ENCODE measurements at places on chromosomes 5 and 9.

DNA sequence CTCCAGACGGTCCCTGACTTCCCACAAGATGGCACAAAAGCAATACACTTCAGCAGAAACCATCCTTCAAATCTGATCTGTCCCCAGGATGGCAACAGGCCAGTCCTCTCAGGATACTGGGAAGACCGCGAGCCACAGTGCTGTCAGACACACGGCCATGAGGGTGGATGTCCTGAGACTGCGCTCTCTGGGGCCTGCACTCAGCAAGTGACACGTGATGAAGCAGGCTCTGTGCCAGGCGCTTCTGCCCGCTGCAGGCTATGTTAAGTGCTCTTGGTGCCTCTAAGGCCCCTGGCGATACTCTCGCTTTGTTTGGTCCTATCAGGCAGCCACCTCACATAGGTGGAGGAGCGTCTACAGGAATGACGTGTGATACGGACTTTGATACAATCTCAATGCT lies 7.1 kb downstream of the BRD9 start:
- no peak for DNase-seq

DNA sequence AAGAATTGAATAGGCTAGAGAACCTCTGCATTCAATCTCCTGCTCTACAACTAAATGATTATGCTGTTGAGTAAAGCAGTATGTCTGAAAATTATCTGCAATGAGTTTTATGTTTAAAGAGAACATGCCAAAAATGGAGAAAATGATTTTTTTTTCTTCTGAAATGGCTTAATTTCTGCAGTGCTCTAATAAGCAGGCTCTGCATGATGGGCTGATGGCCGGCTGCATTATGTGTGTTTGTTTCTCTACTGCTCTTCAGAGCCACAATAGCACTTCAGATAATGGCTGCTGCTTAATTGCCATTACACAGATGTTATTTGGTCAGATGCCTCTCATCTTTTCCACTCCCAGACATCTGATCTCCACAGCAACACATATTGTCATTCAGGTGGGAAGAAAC lies 286.4 kb upstream of the DMAC1 start:
- DNase-seq: no peak

GRCh38 chr5:89595056-89595455 lies 712.1 kb upstream of the MEF2C start:
- DNase-seq: no peak

DNA sequence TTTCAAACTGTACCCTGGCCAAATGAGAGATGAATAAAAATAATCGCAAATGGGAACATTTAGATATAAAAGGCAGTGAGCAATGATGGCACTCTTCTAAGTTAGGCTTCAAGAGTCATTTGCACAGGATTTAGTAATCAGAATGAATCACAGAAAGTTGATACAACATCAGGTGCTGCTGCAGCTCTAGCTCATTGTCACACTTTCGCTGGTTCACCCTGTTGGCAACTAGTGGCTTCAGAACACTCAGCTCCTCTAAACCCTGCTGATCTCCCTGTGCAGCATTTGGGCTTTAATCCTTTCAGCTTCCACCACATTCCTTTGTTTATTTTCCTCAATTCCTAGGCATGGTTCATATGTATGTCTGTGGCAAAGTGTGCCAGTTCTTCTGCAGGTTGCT lies 2071.2 kb upstream of the CDH6 start:
- DNase-seq: no peak

DNA sequence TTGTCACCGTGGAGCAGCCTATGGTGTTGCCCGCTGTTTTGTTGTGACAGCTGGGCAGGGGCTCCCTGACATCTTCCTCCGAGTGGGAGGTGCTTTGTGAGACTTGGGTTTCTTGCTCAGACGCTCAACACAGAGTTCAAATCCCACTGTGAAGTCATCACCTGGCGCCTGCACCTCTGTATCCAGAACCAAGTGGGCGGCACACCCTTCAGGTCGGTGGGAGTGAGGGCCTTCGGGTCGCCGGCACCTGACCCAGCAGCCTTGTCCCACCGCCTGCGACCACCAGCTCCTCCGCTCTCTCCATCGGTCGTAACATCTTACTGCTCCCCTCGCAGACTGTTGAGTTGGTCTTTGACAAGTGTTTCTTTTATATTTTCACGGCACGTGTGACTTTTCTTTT lies 37.6 kb upstream of the EXOC3 start:
- no peak for DNase-seq

DNA sequence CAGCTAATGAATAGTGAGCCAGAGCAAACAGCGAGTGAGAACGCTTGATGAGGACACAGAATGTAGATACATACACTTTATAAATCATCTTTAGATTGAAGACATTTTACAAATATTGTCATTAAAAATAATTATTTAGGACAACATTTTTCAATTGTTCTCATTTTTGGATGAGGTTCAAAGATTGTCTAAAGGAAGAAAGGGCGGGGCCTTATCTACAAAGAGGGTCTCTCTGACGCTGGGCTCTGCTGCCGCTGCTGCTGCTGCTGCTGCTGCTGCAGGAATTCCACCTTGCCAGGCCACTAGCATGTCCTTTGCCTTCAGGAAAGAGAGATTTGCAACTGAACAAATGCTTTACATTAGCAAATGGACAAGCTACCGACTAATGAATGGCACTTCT lies 220.7 kb upstream of the TMEM161B start:
- DNase-seq: no peak

DNA sequence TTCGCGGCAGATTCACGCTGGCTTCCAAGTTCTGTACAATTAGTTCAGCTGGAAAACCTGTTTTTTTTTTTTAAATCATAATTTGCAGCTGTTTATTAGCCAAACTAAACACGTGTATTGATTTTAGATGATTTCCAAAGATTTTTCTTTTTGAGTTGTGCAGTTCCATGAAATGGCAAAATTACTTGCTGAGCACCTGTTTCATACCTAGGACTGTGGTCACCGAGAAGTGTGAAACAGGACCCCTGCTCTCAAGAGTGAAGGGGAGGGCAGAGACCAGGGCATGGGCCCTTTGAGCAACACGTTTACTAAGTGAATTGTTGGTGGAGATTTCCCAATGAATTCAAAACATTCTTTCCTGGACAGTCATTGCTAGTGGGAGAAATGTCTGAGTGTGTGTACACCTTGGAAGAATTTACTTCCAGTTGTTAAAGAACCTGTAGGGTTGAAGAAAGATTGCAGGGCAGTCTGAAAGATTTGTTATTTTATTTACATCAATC lies 688 bp downstream of the SNX24 start:
- DNase-seq: no peak

- DNase-seq: no peak
These were observed 619 bp upstream of the APC start for GRCh38 chr5:112737070-112737462.

DNA sequence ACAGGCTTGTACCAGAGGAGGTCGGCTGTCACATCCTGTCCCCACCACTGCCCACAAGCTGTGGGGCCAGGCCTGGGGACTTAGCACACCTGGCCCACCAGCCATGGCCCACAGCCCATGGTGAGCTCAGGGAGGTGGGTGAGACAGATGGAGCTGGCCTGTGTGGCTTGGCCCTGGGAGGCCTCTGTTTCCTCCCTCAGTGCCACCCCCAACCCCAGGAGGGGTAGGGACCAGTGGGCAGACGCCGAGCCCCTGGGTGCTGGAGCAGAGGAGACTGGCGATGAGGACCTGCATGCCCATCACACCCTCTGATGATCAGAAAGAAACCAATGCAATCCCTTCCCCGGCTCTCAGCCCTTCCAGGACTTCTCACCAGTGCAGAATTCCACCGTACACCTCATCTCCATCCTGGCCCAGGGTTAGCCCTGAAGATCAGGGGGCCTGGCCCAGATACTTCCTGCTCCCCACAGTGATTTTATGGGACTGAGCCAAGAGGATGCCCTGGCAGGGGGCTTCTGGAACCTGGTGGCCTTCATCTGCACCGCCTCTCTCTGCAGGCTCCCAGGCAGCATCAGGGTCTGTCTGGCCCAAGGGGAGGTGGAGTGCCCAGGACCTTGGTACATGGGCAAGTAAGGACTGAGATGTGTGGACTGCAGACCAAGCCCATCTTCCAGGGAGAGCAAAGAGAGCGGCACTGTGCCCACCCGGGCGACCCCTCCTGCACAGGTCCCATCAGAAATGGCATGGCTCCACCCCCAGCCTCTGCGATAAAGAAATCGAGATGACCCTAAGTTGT lies 16.9 kb upstream of the NKD2 start:
- no peak for DNase-seq

DNA sequence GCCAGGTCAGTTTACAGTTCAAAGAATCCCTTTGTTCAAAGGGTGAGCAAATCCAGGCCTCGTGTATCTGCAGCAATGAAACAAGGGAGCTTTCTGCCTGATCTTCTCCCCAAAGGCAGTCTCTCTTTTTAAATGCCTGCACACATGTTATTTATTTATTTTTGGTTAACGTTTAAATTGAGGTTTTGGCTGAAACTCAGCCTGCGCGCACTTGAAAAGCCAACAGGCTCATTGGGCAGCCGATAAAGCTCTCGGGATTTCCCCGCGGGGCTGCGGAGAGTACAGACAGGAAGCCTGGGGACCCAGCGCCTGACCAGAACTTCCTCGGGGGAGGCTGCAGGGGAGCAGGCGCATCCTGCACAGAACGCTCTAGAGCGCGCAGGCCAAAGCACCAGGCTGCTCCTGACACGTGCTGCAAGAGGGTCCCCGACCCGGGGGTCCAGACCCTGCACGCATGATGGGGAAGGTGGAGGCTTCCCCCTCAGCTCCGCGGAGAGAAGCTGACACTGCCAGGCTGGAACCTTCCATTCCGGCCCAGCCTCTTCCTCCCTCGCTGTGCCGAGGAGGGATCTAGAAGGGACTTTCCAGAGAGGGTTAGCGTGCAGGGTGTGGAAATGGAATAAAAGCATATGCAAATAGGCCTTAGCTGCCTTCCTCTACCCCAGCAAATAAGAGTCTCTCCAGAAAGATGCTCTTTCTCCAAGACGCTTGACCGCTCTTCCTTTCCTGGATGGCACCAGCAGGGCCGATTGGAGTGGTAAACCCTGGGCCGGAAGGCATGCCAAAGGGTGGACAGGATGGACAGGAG lies 46.1 kb downstream of the PTTG1 start:
- DNase-seq: no peak

GRCh38 chr5:37975531-37975930 lies 135.7 kb upstream of the GDNF start:
- no peak for DNase-seq

GRCh38 chr9:81128701-81129100 lies 560.6 kb downstream of the TLE1 start:
- DNase-seq: no peak

DNA sequence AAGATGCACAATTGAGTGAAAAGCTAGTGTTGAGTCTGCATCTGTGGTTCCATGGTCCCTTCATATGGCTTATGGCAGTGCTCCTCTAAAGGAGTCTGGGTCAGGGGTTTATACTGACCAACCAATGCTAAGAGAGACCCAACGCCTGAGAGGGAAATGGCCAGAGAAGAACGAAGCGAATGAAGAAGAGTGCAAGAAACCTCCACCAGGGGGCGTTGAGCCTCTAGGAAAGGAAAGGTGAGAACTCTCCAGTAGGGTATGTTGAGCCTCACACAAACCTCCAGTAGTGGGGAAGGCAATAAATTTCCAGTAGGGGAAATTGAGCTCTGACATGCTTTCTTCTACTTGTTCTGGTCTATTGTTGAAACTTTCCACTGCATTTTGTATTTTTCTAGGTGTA lies 470.6 kb downstream of the PRDM9 start:
- no peak for DNase-seq

DNA sequence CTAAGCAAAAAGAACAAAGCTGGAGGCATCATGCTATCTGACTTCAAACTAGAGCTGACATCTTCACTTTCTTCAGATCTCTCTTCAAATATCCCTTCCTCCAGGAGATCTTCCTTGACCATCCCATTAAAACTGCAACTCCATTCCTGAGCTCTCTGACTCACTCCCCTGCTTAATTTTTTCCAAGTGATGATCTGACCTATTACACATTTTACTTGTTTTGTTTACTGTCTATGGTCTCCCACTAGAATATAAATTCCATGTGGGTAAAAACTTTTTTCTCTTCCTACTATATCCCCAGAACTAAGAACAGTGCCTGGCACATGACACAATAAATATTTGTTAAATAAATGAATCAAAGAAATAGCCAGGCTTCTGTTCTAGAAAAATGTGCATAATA lies 87.5 kb downstream of the SLIT3 start:
- DNase-seq: no peak

DNA sequence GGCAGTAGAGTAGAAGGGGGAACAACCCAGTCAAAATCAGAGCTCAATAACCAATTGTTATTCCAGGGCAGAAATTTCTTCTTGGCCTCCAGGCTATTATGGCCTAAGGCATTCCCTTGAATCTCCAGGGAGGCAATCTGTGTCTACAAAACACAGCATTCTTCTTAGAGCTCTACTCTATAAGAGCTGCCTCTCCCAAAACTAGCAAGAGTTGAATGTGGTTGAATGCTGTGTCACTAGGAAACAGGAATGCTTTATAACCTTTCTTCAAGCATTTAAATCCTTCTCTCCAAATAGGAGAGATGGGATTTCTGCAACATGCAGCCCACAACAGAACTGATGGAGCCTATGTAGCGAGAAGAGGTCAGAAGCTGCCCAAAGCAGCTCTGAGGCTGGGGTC lies 97.1 kb upstream of the APC start:
- DNase-seq: no peak

DNA sequence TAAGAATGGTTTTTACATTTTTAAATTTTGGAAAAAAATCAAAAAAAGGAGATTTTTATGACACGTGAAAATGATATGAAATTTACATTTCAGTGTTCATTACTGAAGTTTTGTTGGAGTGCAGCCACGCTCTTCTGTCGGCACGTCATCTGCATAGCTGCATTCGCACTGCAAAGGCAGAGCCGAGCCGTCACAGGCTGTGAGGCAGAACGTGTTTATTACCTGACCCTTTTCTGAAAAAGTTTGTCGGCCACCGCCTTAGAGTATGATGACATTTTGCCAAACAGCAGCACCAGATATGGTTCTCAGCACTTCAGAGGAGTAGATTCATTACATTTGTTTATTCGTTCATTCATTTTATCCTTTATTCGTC lies 24.1 kb downstream of the HRH2 start:
- no peak for DNase-seq

GRCh38 chr5:87347841-87348240 lies 64.9 kb downstream of the CCNH start:
- DNase-seq: no peak

GRCh38 chr5:65808251-65808741 lies 86.3 kb downstream of the NLN start:
- DNase-seq: peak; percentile 60

GRCh38 chr9:26725573-26725972 lies 167.0 kb downstream of the CAAP1 start:
- no peak for DNase-seq

GRCh38 chr9:131656356-131657036 lies 83.4 kb downstream of the RAPGEF1 start:
- DNase-seq: peak; percentile 11

GRCh38 chr5:88826646-88827585 lies 56.1 kb downstream of the MEF2C start:
- no peak for DNase-seq

GRCh38 chr5:36397901-36398536 lies 96.3 kb upstream of the RANBP3L start:
- DNase-seq: no peak

DNA sequence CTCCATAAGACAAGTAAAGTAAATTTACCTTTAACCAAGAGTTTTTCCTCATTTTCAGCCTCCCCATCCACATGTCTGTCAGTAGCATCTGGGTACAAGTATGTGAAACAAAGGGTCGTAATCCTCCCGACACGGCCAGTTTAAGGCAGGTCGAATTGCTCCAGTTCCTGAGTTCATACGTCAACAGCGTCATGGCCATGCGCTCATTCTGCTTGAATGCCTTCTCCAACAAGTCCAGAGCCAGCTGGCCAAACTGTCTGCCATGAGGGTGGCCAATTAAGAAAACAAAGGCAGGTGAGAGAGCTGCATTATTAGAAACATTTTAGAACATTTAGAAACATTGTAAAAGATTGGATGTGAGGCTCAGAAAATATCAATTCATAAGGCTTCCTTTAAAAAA lies 87.5 kb downstream of the TRPM6 start:
- no peak for DNase-seq

Data from NCI-H1694 treated with DMSO at 0.1 percent for 48 hours (cell line).